HCEC 1CT (cell line): ENCODE measurements at places on chromosomes 7 and 10.

- peak; percentile 50 for DNase-seq
These were observed 272.4 kb upstream of the LRGUK start for GRCh38 chr7:133854739-133855138.

DNA sequence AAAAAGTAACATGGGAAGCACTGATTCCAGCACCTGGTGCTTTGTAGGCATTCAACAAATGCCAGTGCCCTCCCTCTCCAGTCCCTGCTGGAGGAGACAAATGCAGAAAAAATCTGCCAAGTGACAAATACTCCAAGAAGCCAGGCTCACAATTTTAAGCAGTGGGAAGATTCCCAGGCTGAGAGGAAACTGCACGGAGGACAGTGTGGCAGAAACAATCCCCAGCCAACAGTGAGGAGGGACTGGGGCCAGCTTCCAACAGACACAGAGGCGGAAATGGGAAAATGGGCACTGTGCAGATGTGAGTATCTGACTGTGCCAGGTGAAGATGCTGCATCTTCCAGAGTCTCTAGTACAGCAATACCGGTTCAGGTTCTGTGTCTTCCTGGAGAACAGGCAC, 106.3 kb downstream of the SLIT1 start:
- DNase-seq, result no peak

- peak; percentile 84 for DNase-seq
These were observed 71.7 kb downstream of the GNAT3 start for GRCh38 chr7:80439894-80440821.

GRCh38 chr10:49549640-49550346, 10.9 kb upstream of the ERCC6 start:
- DNase-seq, result no peak

GRCh38 chr10:61634746-61635145, 28.0 kb upstream of the CABCOCO1 start:
- DNase-seq, result peak; percentile 74

DNA sequence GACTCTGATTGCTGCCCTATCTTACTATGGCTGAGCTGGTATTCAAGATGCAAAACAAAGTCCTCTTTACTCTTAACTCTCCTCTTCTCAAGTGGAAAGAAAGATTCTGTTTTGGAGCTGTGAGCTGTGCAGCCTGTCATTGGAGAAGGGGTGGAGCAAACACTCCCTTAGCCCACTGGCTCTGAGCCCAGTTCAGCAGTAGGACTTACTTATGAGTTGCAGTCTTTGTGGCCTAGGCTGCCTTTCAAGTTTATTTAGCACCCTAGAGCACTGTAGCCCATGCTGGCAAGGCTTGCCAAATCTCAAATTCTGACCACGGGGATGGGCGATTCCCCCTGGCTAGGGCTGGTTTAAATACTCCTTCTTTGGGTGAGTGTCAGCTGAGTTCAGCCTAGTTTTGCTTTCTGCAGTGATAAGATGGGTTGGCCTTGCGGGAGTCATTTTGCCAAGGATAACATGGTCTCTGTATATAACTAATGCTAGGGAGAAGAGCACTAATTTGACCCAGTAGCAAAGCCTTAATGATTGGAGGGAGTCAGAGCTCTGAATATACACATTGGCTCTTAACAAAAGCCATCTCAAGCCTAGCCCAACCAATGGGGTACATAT, 110.2 kb downstream of the MYO3A start:
- DNase-seq, result no peak

GRCh38 chr7:68936471-68937035, 661.7 kb upstream of the AUTS2 start:
- no peak for DNase-seq

DNA sequence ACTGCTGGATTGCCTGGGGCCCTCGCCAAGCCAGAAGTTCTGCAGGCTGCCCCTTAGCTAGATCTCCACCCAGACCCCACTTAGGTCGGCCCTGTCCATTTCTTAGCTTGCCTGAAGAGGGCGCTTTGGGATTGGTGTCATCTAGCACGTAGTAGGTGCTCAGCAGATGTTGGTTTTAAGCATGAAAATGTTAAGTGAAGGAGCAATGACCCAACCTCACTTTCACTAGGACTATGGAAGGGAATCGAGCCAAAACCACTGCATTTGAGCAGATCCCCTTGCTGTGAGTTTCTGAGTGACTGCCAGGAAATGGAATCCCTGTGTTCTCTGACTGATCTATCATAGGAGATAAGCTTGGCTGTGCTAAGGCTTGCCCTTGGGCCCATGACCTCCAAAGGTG, 131.7 kb upstream of the EEPD1 start:
- DNase-seq, result peak; percentile 28

DNA sequence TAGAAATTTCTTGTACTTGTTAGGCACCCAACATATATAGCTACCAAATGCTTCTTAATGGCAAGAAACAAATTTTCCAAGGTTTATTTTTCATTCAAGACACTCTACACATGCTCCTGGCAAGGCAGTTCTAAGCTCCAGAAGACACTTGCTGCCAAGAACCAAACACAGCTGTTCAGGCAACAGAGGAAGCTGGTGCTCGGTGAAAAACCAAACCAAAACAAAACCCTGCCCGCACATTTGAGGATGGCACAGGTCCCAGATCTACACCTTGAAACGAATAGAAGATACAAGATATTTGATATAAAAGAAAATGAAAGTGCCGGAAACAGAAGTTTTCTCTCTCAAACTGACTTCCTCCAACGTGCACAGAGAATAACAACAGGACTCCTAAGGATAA, 4.9 kb upstream of the DNTT start:
- no peak for DNase-seq
